ENCODE measurements at places on chromosomes 3 and 15.

DNA sequence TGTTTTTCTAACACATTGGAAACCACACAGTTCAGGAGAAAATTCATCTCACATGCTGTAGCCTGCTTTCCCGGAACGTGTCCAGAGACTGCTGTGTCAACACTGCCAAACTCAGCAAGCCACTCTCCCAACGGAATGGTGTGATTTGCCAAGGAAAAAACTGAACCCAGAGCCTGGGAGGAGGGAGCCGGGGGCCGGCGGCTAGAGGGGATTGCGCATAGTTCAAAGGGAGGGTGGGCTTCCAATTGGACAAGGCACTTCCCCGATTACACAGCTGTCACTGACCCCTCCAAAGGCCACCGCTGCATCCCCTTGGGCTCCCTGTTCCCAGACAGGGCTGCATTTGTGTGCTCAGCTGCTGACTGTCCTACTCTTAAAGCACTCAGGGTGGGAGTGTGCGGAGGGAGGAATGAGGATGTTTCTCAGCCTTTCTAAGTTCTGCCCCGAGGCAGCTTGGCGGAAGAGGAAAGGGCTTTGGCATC, 256.2 kb downstream of the ZNF621 start:
- DNase-seq = no peak

- no peak for DNase-seq
These were observed 988 bp upstream of the CFAP92 start for GRCh38 chr3:128994581-128995546.

- no peak for DNase-seq
These were observed 33.8 kb downstream of the CYP11A1 start for GRCh38 chr15:74333662-74334061.

GRCh38 chr15:61938249-61938648, 122.0 kb downstream of the VPS13C start:
- DNase-seq = no peak

GRCh38 chr3:139127101-139127500, 82.4 kb upstream of the PRR23C start:
- no peak for DNase-seq

DNA sequence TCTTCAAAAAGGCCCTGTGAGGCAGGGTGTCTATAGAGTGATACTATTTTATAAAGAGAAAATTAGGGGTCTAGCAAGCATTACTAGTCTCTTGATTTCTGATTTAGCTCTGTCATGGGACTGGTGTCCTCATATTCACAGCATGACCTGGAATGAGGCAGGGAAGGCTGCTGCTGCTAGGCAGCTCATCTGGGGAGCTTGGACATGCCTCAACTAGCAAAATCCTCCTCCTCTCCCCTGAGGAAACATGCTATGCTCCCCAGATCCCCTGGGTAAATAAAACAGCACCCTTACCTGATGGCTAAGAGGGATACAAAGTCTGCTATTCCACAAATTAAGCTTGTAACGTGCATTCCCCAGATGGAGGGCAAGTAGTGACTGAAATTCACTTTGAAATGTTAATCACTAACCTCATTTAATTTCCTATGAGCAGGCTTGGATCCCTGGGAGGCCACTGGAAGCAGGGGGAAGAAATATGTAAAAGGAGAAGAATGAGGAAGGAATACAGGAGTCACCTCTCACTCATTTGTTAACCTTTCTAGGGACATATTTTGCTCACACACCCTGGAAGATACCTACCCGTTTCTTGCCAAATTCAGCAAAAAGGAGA, 709.4 kb downstream of the SQOR start:
- DNase-seq = no peak

DNA sequence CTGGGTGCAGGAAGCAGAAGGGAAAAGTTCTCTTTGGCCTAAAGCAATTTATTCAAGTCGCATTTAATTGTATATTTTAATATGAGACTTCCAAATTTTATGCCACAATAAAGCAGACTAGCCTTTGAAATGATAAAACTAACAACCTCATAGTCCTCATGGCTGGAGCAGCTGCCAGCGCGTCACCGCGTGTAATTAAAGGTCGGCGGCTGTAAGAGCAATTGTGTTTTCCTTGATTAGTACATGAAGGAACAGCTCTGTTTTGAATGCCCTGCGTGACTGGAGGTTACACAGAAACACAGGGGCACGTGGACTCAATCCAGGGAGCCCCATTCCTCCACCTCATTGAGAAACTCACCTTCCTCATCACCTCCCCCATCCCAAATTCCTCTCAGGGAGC, 10.1 kb upstream of the LRRC15 start:
- DNase-seq = no peak

- DNase-seq = no peak
These were observed 39.8 kb upstream of the DUSP7 start for GRCh38 chr3:52095990-52096775.

DNA sequence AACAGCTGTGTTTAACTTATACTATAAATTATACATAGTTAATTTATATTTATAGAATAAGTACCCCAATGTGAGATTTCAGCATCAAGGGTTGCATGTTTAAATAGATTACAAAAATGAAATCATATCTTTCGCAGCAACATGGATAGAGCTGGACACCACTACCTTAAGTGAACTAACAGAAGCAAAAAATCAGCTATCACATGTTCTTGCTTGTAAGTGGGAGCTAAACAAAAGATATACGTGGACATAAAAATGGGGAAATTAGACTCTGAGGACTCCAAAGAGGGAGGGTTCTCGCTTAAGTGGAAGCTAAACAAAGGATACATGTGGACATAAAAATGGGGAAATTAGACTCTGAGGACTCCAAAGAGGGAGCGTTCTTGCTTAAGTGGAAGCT, 626.5 kb upstream of the DPPA4 start:
- no peak for DNase-seq

GRCh38 chr15:24678485-24678884, 2.9 kb downstream of the NPAP1 start:
- no peak for DNase-seq

GRCh38 chr3:155863072-155863784, 7.2 kb upstream of the GMPS start:
- no peak for DNase-seq

- no peak for DNase-seq
These were observed 18.5 kb downstream of the TCF12 start for GRCh38 chr15:56936929-56937328.

DNA sequence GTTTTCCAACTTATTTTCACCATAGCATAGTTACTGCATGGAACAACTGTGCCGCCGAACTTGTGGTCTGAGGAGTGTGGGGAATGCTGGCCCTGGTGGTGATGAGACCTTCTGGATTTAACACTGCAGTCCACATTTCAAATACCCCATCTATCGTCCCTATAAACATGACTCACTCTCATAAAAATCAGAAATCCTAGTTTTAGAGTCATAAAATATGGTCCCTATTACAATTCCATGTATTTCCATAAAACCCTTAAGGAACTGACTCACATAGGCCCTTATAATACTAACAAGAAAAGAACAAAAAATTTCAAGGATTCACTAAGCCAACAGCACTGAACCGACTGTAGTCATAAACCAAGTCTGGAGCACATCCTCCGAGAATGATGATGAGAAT, 147.2 kb downstream of the FOXP1 start:
- DNase-seq = no peak

- peak; percentile 46 for DNase-seq
These were observed 98.9 kb upstream of the TLE3 start for GRCh38 chr15:70196372-70197316.

GRCh38 chr3:138440121-138440521, 5.7 kb downstream of the ESYT3 start:
- no peak for DNase-seq

All from activated naive CD4-positive, alpha-beta T cell treated with anti-CD3 and anti-CD28 coated beads for 36 hours (primary cell).